ENCODE measurements at places on chromosomes 12 and 14. TPM values are rescaled to one million over a fixed set of nuclear protein-coding genes. Genes with fewer than 3 reads are reported as not detected.

The NDRG2 gene
- total RNA-seq, result 28.0 TPM

GRCh38 chr12:110689281-110690126 is 589 bp upstream of the HVCN1 start:
- DNase-seq, result peak; percentile 43
- no peaks in the 10 kb centered on the region for H3K27me3 ChIP-seq
- peaks cover 45% of the 10 kb centered on the region for H3K4me1 ChIP-seq
- H3K27ac ChIP-seq, result peak overlapping the region; percentile 57
- peaks cover 5% of the 10 kb centered on the region for H3K36me3 ChIP-seq

The IFI27L1 gene
- 10.4 TPM for total RNA-seq

DNA sequence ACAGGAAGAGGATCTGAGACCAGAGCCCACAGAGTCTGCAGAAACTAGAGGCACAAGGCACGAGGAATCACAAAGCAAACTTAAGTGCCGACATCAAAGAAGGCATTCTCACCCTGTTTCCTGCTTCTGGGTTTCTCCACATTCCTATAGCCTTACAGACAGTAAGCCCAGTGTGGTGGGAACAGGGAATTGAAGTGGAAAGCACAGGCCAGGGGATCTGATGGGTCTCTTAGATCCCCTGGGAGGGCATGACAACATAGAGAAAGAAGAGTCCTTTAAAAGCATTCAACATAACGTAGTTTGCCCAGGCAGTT is 75.6 kb upstream of the FRMD6 start:
- no peak overlapping the region for H3K27ac ChIP-seq
- H3K4me1 ChIP-seq, result peaks cover 2% of the 10 kb centered on the region
- no peak overlapping the region for H3K4me3 ChIP-seq
- no peaks in the 10 kb centered on the region for H3K36me3 ChIP-seq
- no peaks in the 10 kb centered on the region for H3K27me3 ChIP-seq

The PWP1 gene
- total RNA-seq, result 28.5 TPM

DNA sequence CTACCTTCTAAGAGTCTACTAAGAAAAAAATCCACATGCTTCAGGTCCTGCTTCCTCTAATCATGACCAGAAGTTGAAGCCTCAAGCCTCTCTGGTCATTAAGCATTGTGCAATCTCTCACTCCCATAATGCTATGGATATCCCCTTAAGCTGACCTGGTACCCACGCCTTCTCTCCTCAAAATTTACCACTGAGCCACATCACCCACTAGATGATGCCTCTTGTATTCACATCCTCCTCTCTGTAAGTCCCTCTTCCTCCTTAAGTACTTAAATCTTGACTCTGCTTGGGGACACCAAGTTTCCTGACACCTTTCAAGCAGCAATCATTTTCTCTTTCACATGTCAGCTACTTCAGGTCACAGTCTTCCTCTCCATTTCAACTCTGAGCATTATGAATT is 9.8 kb downstream of the GALNT4 start:
- no peaks in the 10 kb centered on the region for H3K4me1 ChIP-seq
- H3K36me3 ChIP-seq, result no peaks in the 10 kb centered on the region
- H3K27ac ChIP-seq, result no peak overlapping the region
- H3K27me3 ChIP-seq, result no peaks in the 10 kb centered on the region
- H3K4me3 ChIP-seq, result no peak overlapping the region
- no peak for DNase-seq

DNA sequence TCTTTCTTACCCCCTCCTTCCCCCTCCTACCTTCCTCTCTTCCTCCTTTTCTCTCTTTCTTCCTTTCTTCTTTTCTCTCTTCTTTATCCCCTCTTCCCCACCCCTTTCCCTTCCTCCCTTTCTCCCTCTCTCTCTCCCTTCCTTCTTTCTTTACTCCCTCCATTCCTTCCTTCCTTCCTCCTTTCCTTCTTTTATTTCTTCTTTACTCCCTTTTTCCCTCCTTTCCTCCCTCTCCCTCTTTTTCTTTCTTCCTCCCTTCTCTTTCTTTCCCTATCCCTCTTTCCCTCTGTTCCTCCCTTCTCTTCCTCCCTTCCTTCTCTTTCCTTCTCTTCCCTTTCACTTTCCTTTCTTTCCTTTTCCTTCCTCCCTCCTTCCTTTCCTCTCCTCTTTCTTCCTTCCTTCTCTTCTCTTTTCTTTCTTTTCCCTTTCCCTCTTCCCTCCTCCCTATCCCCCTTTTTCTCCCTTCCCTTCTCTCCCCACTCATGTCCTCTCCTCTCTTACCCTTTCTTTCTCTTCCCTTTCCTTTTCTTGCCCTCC is 302.3 kb upstream of the TBX3 start:
- H3K4me3 ChIP-seq, result no peak overlapping the region
- H3K27ac ChIP-seq, result no peak overlapping the region
- H3K27me3 ChIP-seq, result no peaks in the 10 kb centered on the region
- no peak for DNase-seq
- no peaks in the 10 kb centered on the region for H3K4me1 ChIP-seq

GRCh38 chr14:100865682-100866591 is 37.6 kb downstream of the RTL1 start:
- H3K4me1 ChIP-seq, result no peaks in the 10 kb centered on the region
- no peak for DNase-seq
- peaks cover 34% of the 10 kb centered on the region for H3K27me3 ChIP-seq
- H3K4me3 ChIP-seq, result no peak overlapping the region

DNA sequence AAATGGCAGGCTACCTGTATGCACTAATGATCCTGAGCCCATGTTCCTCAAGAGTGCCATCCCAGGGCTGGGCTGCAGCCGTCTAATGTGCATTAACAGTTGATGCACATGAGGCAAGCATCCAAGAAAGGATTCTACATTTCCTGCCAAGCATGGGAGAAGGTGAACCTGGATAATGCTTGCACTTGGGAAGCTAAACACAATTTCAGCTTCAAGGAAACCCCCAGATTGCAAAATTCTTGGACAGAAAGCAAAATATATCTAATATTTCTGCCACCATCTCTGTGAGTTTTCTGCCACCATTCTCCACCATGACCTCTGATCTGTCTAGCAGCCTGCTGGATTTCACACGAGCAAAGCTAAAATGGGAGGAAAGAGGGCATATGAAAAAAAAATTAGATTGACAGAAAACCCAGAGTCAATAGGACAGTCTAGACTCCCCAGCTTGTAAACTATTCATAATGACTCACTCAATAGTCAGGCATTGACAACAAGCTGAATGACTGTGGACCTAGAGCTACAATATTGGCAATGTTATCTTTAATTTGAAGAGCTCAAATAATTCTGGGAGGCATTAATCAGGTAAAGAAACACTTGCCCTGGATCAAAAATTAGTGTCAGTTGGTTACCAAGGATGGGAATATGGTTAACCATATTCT is 91.9 kb upstream of the BCL2L14 start:
- no peaks in the 10 kb centered on the region for H3K27me3 ChIP-seq
- no peaks in the 10 kb centered on the region for H3K36me3 ChIP-seq
- H3K4me3 ChIP-seq, result no peak overlapping the region
- no peak for DNase-seq
- H3K27ac ChIP-seq, result peak overlapping the region; percentile 4

- DNase-seq, result no peak
- no peaks in the 10 kb centered on the region for H3K27me3 ChIP-seq
- H3K4me1 ChIP-seq, result no peaks in the 10 kb centered on the region
- H3K36me3 ChIP-seq, result no peaks in the 10 kb centered on the region
- H3K27ac ChIP-seq, result no peak overlapping the region
Observed at GRCh38 chr12:124515981-124516380, 51.4 kb downstream of the NCOR2 start.

DNA sequence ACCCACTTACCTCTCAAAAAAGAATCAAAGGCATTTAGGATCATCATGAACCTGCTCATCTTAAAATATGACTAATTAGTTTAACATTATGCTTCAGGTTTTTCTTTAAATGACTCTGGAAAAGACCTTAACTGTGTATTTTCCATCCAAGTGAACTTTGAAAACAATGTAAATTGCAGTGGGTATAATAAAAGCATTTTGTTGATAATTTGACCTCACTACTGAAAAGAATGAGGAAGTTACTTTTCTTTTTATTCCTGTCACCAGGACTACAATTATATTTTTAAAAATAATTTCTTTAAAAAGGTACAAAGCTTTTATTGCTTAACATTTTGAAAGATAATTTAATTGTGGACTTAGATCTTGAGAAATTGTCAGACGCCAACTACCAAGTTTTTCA is 249.9 kb downstream of the ALX1 start:
- H3K27ac ChIP-seq, result no peak overlapping the region
- DNase-seq, result no peak
- no peak overlapping the region for H3K4me3 ChIP-seq
- no peaks in the 10 kb centered on the region for H3K36me3 ChIP-seq
- H3K27me3 ChIP-seq, result no peaks in the 10 kb centered on the region

GRCh38 chr14:100214770-100215083 is 24.2 kb upstream of the YY1 start:
- peak overlapping the region; percentile 70 for H3K4me3 ChIP-seq
- H3K27me3 ChIP-seq, result no peaks in the 10 kb centered on the region

DNA sequence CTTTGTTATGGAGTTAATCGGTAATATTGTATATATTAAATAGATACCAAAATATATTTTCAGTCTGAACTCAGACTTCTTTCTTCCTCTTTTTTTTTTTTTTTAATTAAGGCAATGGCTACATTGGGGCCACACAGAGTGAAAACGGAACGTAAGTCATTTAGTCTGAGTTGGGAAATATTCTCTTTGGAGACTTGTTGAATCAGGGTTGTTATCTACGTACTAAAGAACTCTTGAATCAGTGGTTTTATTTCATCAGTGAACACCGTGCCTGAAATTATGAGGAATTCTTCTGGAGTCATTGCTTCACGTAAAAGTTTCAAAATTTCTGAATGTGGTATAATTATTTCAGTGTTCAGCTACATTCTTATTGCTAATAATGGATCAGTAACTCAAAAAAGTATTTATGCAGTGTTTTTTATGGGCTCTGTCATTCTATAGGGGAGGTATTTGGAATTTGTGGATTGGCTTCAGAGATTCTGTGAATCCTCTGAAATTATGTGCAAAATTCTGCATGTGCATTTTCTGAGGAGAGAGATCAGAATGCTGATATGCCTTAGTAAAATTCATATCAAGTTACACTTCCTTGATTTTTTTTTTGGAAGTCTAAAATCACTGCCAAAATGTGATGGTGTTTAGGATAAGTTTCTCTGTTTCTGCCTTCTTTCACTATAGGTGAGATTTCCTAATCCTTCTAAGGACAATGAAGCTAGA is 39.6 kb downstream of the BRMS1L start:
- no peak overlapping the region for H3K4me3 ChIP-seq
- DNase-seq, result no peak
- peaks cover 22% of the 10 kb centered on the region for H3K36me3 ChIP-seq
- no peaks in the 10 kb centered on the region for H3K27me3 ChIP-seq
- no peaks in the 10 kb centered on the region for H3K4me1 ChIP-seq

The RPS29 gene
- total RNA-seq, result 4,554 TPM

DNA sequence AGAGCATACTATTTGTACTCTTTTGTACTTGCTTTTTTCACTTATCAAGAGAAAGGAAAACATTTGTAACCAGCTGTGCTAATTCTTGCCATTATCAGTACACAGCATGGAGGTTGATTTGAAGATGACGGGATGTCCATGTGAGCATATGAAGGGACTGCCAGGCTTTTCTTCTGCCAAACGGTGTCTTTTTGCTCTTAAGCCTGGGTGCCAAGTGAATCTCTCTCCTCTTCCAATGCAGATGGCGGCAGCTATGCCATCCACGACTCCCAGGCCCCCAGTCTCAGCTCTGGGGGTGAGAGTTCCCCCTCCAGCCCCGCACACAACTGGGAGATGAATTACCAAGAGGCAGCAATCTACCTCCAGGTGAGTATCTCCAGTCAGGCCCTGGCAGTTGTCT is 38.9 kb downstream of the TPCN1 start:
- H3K4me3 ChIP-seq, result no peak overlapping the region
- DNase-seq, result no peak
- peaks cover 41% of the 10 kb centered on the region for H3K4me1 ChIP-seq
- no peak overlapping the region for H3K27ac ChIP-seq
- peaks cover 4% of the 10 kb centered on the region for H3K36me3 ChIP-seq
- H3K27me3 ChIP-seq, result no peaks in the 10 kb centered on the region

DNA sequence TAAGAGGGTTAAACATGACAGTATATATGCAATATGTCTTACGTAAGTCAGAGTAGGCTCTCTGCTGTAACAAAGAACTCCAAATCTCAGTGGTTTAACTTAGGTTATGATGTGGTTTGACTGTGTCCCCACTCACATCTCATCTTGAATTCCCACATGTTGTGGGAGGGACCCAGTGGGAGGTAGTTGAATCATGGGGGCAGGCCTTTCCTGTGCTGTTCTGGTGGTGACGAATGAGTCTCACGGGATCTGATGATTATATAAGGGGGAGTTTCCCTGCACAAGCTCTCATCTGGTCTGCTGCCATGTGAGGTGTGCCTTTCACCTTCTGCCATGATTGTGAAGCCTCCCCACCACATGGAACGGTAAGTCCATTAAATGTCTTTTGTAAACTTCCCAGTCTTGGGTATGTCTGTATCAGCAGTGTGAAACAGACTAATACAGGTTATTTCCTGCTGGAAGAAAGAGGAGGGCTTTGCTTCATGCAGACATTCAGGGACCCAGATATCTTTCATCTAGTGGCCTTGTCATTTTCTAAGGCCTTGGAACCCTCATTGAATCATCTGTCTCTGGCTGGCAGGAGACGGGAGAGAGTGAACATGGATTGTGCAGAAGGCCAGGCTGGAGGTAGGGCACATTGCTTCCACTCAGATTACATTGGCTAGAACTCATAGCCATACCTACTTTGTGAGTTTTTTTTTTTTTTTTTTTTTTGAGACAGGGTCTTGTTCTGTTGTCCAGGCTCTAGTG is 96.1 kb downstream of the CRADD start:
- no peak for DNase-seq
- H3K27ac ChIP-seq, result peak overlapping the region; percentile 15
- no peaks in the 10 kb centered on the region for H3K27me3 ChIP-seq
- no peak overlapping the region for H3K4me3 ChIP-seq
- peaks cover 9% of the 10 kb centered on the region for H3K4me1 ChIP-seq

GRCh38 chr12:96986883-96987523 is 79.9 kb downstream of the NEDD1 start:
- H3K36me3 ChIP-seq, result no peaks in the 10 kb centered on the region
- H3K4me1 ChIP-seq, result peaks cover 9% of the 10 kb centered on the region
- DNase-seq, result no peak
- no peak overlapping the region for H3K4me3 ChIP-seq

DNA sequence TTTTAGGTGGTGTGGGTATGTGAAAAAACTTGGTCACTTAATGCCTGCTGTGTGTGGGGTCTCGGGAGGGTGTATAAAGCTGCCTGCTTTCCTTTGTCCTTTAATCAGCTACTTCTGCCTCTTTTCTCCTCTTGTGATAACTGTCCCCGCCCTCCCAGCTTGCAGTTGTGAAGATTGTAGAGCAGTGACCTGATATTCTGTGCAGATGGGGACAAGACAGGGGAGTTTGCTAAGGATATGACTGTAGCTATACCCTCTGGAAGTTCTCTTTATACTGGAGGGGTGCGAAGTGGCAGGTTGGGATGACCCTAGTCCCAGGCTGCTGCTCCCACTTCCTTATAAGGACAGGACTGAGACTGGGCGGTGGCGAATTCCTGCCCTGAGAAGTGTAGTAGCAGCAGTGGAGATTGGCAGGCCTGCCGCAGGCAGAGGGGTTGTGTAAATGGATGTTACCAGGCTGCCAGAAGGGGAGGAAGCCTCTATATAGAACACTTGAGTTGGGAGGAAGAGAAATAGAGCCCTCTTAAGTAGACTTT is 835 bp downstream of the MYL6 start:
- no peaks in the 10 kb centered on the region for H3K27me3 ChIP-seq
- DNase-seq, result no peak
- peak overlapping the region; percentile 93 for H3K27ac ChIP-seq
- H3K4me1 ChIP-seq, result peaks cover 51% of the 10 kb centered on the region

The KRT2 gene
- total RNA-seq, result 2.6 TPM
